Effector CD4-positive, alpha-beta T cell (primary cell): ENCODE measurements at places on chromosomes 2 and 18.

GRCh38 chr2:145325485-145325884 is 805.6 kb upstream of the ZEB2 start:
- no peak for DNase-seq

DNA sequence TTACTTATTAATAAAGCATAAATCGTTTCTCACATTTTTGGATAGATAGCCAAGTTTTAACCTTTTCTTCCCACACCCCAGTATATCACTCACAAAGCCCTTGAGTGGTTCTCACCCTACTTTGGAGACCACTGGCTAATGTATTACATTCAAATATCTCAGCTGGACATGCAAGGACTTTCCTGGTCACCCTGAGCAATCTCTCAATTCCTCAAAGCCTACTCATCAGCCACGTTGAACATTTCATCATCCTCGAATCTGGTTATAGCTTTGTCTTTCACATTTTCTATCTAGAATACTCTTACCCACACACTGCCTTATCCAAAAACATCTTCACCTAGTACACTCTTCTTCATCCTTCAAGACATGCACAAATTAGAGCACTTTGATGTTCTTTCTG is 71.1 kb upstream of the MAPRE2 start:
- DNase-seq, result no peak

DNA sequence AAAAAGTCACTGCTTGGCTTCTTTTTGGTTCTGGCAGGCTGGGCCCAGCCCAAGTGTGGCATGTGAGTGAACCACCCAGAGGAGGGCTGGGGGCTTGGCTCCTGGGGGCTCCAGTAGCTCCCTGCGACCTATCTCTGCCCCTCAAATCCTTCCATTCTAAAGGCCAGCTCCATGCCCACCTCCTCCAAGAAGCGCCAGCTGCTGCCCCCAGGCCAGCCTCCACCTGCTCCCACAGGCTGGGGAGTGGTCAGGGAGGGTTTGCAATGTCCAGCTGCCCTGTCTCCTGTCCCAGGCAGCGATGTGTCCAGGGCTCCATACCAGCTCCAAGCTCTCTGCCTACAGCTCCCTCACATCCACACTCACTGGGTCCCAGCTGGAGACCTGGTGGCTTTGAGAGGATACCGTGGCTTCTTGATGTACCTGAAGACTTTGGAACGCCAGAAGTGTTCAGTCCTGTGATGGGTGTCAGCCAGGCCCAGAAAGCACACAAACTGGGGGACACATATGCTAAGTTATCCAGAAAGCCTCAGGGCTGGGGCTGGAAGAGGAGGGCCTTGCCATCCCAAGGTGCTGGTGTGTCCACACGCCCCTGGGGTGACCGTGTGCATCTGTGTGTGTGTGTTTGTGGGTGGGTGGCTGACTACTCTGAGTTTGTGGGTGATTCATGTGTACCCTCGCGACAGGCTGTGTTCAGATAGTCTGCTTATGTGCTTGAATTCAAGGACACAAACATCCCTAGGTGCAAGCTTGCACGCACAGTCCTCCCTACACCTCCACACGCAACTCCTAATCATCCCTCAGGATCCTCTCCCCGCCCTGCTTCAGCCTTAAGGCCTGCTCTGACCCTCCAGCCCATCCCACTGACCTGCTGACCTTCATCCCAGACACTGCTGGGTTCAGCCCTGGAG is 33.4 kb downstream of the ZFP36L2 start:
- DNase-seq, result no peak

DNA sequence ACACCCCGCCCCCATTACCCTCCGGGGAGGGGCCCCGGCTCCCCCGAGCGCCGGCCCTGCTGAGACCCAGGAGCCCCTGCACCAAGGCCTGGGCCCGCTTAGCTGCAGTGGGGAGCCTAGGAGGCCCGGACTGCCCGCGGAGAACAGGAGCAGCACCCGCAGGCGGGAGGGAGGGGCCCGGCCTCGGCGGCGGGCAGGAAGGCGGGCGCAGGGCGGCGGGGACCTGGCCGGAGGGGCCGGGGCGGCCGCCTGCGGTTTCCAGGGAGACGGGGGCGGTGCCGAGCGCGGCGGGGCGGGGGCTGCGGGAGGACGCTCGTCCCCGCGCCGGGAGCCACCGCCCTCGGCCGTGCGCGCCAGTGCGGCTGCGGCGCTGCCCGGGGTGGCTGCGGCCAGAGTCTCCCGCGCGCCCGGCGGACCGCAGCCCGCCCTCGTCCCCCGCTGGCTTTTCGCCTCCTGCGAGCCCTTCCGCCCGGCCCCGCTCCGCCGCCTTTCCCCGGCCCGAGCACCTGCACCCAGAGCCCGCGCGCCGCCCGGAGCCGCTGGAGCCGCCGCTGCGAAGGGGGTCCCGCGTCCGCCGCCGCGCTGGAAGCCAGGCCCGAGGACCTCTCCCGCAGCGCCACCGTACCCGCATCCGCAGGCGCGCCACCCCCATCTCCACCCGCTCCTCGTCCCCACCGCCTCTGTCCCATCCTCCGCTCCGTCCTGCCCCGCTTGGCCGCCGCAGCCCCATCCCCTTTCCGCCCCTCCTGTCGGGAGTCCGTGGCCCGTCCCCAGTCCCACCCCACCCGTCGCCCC is 17.2 kb downstream of the GPC1 start:
- DNase-seq, result no peak

DNA sequence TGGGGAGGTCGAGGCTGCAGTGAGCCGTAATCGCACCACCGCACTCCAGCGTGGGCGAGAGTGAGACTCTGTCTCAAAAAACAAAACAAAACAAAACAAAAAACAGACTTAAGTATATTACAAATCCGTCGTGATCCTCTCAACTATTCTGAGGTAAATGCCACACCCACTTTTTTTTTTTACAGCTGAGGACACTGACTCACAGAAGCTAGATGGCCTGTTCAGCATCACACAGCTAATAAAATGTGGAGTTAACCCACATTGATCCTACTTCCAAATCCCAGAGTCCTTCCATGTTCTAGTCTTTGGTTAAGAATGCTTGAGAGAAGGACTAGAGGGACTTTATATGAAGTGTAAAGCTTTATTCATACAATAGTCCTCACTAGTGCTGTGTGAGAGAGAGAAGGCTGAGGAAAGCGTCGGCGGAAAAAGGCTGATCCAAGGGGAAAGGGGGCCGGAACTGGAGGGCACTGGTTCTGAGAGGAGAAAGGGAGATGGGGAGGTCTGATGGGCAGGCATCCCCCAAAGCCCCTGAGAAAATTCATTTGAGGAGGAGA is 627 bp downstream of the RNF25 start:
- DNase-seq, result no peak
